HFFc6 (cell line): ENCODE measurements at places on chromosomes 11 and 22. TPM values are rescaled to one million over a fixed set of nuclear protein-coding genes. Genes with fewer than 3 reads are reported as not detected.

Gene OR4A16
- total RNA-seq: not detected in 3 replicates

Gene DRAP1
- 417 to 595 TPM (median 422 TPM) in 3 replicates for total RNA-seq

Gene SLN
- not detected in 3 replicates for total RNA-seq

Gene OR8B2
- total RNA-seq: not detected in 3 replicates

Gene CEND1
- 7.6 to 12.5 TPM (median 10.9 TPM) in 3 replicates for total RNA-seq

Gene BDNF
- total RNA-seq: 66.6 and 91.4 TPM in 2 replicates

Gene OR4D10
- not detected in 3 replicates for total RNA-seq

Gene VSIG10L2
- total RNA-seq: not detected in 3 replicates

Gene TMEM86A
- 0.17 to 1.6 TPM (median 0.61 TPM) in 3 replicates for total RNA-seq

Gene SEPTIN3
- not detected in 2 replicates for total RNA-seq

Gene TMPRSS5
- not detected in 3 replicates for total RNA-seq

Gene CRYBB2
- total RNA-seq: 0.78 TPM in 1 of 3 replicates, not detected in the others

Gene CFAP300
- total RNA-seq: 2.7 and 3.6 TPM in 2 replicates

Gene OR5AS1
- total RNA-seq: not detected in 3 replicates

Gene MS4A3
- total RNA-seq: not detected in 3 replicates

Gene RFPL1
- total RNA-seq: not detected in 2 replicates

Gene LRRC74B
- not detected in 3 replicates for total RNA-seq

Gene SLC17A6
- not detected in 3 replicates for total RNA-seq

Gene DLG2
- 0.23 to 0.30 TPM in 2 of 3 replicates, not detected in the other for total RNA-seq

Gene TUB
- 1.7 and 9.4 TPM in 2 replicates for total RNA-seq

Gene KRTAP5-11
- not detected in 3 replicates for total RNA-seq

Gene OR51B5
- total RNA-seq: 0.43 TPM in 1 of 3 replicates, not detected in the others

Gene C11orf97
- not detected in 3 replicates for total RNA-seq

Gene CLDN5
- 0.10 TPM in 1 of 3 replicates, not detected in the others for total RNA-seq

Gene OR52K1
- total RNA-seq: not detected in 3 replicates

Gene GLYATL1
- total RNA-seq: 0.37 to 0.45 TPM in 2 of 3 replicates, not detected in the other

Gene POTEH
- not detected in 3 replicates for total RNA-seq

Gene NCF4
- total RNA-seq: not detected in 3 replicates

Gene HTR3A
- total RNA-seq: not detected in 3 replicates

Gene C11orf65
- 0.41 to 0.74 TPM (median 0.67 TPM) in 3 replicates for total RNA-seq

Gene MIOX
- not detected in 3 replicates for total RNA-seq

Gene SF3A1
- total RNA-seq: 166 to 173 TPM (median 168 TPM) in 3 replicates

Gene CD6
- not detected in 3 replicates for total RNA-seq

Gene HEPACAM
- total RNA-seq: not detected in 3 replicates

Gene CASP5
- total RNA-seq: not detected in 3 replicates

Gene TMPRSS13
- not detected in 3 replicates for total RNA-seq

Gene RASL10A
- not detected in 3 replicates for total RNA-seq

Gene FAM227A
- 0.76 to 1.0 TPM (median 0.78 TPM) in 3 replicates for total RNA-seq

Gene ELFN2
- total RNA-seq: 1.4 to 7.2 TPM (median 5.7 TPM) in 3 replicates

Gene ACTN3
- total RNA-seq: 0.07 to 0.09 TPM (median 0.07 TPM) in 3 replicates

Gene MUC2
- not detected in 3 replicates for total RNA-seq

Gene ALDH3B2
- not detected in 3 replicates for total RNA-seq

Gene CAPRIN1
- 295 to 313 TPM (median 301 TPM) in 3 replicates for total RNA-seq

Gene DEUP1
- total RNA-seq: not detected in 3 replicates

Gene CACNA1I
- total RNA-seq: not detected in 3 replicates

Gene CRYBA4
- not detected in 3 replicates for total RNA-seq

Gene SMTN
- 215 to 329 TPM (median 276 TPM) in 3 replicates for total RNA-seq
